NAMALWA (cell line): ENCODE measurements at places on chromosomes 5 and 9.

- no peak for DNase-seq
These were observed 9.5 kb downstream of the HK3 start for GRCh38 chr5:176889321-176890280.

DNA sequence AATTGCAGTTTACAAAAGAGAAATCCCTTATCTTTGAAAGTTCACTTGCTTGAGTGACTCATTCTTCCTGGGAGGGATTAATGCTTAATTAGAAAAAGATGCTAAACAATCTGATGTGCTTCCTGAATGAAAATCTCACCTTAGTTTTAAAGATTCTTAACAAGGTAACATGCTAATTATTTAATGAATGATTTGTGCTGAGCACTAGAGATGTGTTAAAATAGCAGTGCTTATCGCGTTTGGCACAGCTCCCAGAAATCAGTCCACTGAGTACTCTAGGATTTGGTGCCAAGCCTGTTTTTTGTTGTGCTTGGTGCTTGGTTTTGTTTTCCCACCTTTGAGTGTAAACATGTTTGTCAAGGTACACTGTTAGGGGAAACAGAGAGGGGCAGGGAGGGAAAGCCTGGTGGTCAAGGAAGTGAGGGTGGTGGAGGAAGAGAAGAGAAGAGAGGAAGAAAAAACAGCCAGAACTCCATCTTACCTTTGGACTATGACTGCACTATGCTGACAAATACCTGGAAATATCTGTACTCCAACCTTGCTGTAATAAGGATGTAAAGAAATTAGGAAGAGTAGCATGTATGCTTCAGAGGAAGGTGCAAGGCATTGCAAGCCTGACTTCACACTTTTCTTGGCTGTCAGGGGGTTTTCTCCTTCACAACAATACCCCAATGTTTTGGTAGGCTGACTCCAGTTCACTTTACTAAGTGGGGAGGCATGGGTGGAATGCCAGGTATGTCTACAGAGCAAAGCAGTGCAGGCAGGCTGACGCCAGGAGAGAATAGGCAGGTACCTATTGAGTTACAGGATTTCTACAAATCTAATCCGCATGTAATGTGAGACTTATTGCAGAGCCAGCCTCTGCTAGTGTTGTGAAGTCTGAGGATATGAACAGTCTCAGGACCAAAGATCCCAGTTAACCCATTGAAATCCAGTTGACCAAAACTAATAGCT lies 157.2 kb upstream of the ISL1 start:
- DNase-seq, result no peak

- DNase-seq, result peak; percentile 78
These were observed 14.9 kb upstream of the WNT8A start for GRCh38 chr5:138068742-138069600.

- DNase-seq, result no peak
These were observed 257.3 kb downstream of the NTRK2 start for GRCh38 chr9:84926793-84927192.

DNA sequence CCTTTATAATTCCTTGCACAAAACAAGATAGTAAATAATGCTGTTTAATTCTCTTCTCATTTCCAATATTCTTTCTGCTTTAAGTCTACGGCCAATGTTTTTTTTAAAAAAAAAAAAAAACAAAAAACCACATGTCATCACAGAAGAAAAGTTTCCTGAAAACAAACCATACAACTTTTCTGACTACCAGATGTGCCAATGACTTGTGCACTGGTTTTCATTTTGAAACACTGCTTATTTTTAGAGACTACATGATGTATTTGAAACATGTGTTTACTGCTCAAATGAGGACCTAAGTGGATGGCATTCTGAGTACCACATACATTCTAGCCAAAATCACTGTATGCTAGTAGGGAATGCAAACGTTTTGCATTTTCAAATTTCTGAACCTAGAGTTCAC lies 167.9 kb downstream of the GLIS3 start:
- no peak for DNase-seq

- no peak for DNase-seq
These were observed 152.5 kb downstream of the APBA1 start for GRCh38 chr9:69519470-69520240.

GRCh38 chr5:168936511-168936910 lies 357.3 kb upstream of the PANK3 start:
- DNase-seq, result no peak

- DNase-seq, result no peak
These were observed 14.2 kb upstream of the RALGDS start for GRCh38 chr9:133135146-133135745.

GRCh38 chr5:133605323-133605722 lies 7.0 kb downstream of the FSTL4 start:
- no peak for DNase-seq

DNA sequence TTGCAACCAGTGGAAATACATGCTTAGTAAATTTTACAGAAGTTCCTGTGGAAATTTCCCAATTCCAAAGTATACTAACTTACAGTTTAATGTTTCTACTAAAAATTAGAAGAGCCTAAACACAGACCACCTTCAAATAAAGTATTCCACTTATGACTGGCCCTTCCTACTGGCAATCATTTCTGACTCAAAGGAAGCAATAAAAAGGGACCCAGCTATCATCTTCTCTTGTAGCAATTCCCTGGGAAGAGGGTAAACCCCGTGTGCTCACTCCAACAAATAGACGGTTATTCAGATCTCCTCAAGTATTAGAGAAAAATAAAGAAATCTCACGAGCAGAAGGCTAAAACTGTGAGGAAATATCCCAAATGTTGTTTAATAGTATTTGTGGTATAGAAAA lies 43.3 kb downstream of the GOLPH3 start:
- DNase-seq, result no peak

- no peak for DNase-seq
These were observed 73.6 kb upstream of the GRHPR start for GRCh38 chr9:37348917-37349316.

GRCh38 chr5:181191526-181192336 lies 13.3 kb downstream of the TRIM7 start:
- peak; percentile 97 for DNase-seq

DNA sequence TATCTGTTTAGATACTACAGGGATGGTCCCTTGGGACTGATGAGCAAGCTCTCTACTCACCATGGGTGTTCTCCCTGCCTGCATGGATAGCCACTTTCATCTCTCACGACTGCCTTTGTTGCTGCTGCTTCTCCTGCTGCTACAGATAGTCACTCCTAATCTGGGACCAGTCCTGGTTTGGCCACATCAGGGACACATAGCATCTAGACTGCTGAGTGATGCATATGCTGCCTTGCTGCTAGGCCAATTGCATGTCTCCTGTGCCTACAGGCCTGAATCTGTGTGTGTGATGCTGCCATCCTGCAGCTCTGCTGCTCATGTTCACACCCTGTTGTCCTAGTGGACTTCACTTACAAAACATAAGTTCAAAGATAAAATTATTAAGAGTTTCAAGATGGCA lies 297.1 kb downstream of the HCN1 start:
- DNase-seq, result no peak

- DNase-seq, result no peak
These were observed 53.4 kb downstream of the ROR2 start for GRCh38 chr9:91896513-91897121.

- no peak for DNase-seq
These were observed 65.2 kb downstream of the C9orf50 start for GRCh38 chr9:129555512-129556215.

DNA sequence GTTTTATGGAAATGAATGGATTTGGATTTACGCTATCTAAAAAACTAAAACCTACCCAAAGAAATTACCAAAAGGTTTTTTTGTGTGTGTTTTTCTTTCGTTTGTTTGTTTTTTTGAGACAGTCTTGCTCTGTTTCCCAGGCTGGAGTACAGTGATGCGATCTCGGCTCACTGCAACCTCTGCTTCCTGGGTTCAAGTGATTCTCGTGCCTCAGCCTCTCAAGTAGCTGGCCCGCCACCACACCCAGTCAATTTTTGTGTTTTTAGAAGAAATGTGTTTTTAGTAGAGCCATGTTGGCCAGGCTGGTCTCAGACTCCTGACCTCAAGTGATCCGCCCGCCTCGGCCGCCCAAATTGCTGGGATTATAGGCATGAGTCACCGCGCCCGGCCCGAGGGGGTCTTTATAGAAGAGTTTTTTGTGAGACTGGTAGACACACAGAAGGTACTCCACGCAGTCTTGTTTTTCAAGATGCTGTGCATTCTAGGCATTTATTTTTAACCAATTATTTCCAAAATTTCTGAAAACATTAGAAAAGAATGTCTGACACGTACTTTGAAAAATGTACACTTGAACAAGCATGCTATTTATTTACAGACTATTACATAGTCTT lies 75.7 kb downstream of the NR6A1 start:
- DNase-seq, result no peak

- DNase-seq, result no peak
These were observed 169.9 kb downstream of the DAB2IP start for GRCh38 chr9:121821326-121821725.

- no peak for DNase-seq
These were observed 59.6 kb downstream of the SPTLC1 start for GRCh38 chr9:92055624-92056023.

DNA sequence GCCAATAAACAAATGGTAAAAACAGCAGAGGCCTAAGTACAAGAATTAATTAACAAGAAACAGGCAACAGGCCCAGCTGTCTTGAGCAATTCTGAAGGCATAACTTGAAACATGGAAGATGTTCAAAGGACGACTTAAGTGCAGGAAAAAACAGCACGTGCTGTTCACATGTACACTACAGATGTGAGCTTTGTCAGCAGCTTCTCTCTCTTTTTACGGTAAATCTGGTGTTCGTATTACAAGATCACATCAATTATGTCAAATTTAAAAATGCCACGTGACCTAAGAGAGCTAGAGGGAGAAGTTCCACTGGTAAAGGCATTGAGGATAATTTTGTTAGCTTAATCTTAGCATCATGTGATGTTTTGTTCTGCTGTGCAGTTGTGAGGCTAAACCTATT lies 281.1 kb downstream of the PSAT1 start:
- no peak for DNase-seq
